NCI-H1092 treated with DMSO at 0.1 percent for 48 hours (cell line): ENCODE measurements at places on chromosomes 6 and 20.

GRCh38 chr6:99013661-99014060, 65.9 kb upstream of the FBXL4 start:
- DNase-seq, result no peak

GRCh38 chr20:38645980-38646858, 44.6 kb downstream of the ARHGAP40 start:
- peak; percentile 57 for DNase-seq

DNA sequence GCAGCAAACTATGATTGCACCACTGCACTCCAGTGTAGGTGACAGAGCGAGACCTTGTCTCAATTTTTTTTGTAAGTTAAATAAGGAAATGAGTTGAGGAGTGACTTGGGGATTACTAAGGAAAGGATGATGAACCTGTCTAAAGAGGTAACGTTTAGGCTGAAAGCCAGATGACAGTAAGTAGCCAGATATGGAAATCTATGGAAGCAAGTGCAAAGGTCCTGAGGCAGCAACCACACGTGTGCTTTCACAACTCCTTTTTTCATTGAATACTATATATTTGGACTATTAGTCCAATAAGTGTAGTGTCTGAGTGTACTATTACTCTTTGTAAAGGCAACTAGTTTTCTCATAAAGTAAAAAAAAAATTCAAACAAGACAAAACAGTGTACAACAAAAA, 147.4 kb downstream of the CD24 start:
- DNase-seq, result no peak

- no peak for DNase-seq
Observed at GRCh38 chr6:55469951-55470366, 109.0 kb downstream of the HMGCLL1 start.

GRCh38 chr6:151081656-151082055, 158.1 kb upstream of the AKAP12 start:
- DNase-seq, result no peak

DNA sequence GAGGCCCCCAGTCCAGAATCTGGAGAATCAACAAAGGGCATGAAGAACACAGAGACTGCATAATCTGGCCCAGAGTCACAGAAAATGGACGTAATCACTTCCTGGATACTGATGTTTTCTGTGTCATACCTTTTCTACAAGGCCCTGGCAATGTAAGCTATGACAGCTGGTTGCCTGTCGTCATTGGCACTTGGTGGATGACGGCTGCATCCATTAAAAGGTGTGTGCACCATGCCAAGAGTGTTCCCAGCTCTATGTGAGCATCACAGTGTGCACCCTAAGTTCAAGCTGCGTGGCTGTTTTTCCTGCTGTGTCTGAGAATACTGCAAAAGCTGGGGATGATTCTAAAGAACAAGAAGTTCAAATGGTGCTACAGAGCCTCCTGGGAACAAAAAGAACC, 275.2 kb upstream of the CNR1 start:
- DNase-seq, result no peak

- DNase-seq, result no peak
Observed at GRCh38 chr6:52190409-52190808, 4.2 kb downstream of the IL17A start.

GRCh38 chr6:148521158-148521557, 178.5 kb downstream of the SASH1 start:
- DNase-seq, result no peak

- DNase-seq, result no peak
Observed at GRCh38 chr6:6412221-6412620, 91.8 kb upstream of the F13A1 start.

DNA sequence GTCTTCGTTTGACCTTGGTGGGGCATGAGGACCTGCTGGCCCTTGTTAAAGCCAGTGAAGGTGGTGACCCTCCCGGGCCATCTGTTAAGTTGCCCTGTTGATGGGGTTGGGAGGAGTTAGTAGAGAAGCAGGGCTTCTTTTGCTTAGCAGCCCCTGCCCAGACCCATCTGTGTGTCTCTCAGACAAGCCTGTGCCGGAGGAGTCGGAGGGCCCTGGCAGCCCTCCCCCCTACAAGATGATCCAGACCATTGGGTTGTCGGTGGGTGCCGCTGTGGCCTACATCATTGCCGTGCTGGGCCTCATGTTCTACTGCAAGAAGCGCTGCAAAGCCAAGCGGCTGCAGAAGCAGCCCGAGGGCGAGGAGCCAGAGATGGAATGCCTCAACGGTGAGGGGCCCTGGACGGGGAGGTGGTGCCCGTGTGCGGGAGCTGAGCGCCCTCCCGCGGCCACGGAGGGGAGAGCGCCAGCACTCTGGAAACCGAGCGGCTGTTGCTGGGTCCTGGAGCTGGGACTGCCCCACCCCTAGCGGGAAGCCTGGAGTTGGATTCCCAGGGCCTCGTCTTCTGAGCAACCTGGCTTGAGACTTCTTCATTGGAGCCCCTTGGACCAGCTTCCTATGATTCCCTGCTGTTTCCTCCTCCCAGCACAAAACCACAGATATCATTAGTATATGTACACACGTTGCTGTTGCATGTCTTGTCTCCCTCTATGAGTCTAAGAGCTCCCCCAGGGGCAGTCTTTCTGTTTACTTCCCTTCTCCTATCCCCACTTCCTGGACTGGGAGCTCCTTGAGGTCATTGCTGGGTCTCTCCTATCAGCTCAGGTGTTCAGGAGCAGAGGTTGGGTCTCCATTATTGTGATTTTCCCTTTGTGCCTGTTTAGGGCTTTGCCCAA, 27.6 kb upstream of the SRF start:
- peak; percentile 83 for DNase-seq

- DNase-seq, result no peak
Observed at GRCh38 chr6:63023726-63024125, 187.5 kb upstream of the FKBP1C start.

GRCh38 chr20:33653218-33653899, 8.8 kb upstream of the C20orf144 start:
- DNase-seq, result peak; percentile 89

- DNase-seq, result no peak
Observed at GRCh38 chr6:53581856-53582255, 37.0 kb upstream of the GCLC start.
